Upper lobe of left lung (tissue), 6 donors: ENCODE measurements at places on chromosomes 5 and 9.

- no peak overlapping the region for H3K27ac ChIP-seq
- no peaks in the 10 kb centered on the region for H3K36me3 ChIP-seq
- H3K27me3 ChIP-seq, result no peaks in the 10 kb centered on the region
- no peak overlapping the region for H3K4me3 ChIP-seq
Observed at GRCh38 chr9:95504053-95504963, 12.5 kb downstream of the PTCH1 start.

- H3K27ac ChIP-seq, result no peak overlapping the region
- H3K36me3 ChIP-seq, result peaks cover 7% of the 10 kb centered on the region
- H3K4me1 ChIP-seq, result peaks cover 26% of the 10 kb centered on the region
- H3K27me3 ChIP-seq, result no peaks in the 10 kb centered on the region
Observed at GRCh38 chr9:120438836-120439546, 141.0 kb downstream of the CDK5RAP2 start.

- H3K27me3 ChIP-seq, result no peaks in the 10 kb centered on the region
- H3K36me3 ChIP-seq, result no peaks in the 10 kb centered on the region
- no peak overlapping the region for H3K27ac ChIP-seq
- peak; percentile 72 for DNase-seq
- H3K4me1 ChIP-seq, result peaks cover 53% of the 10 kb centered on the region
Observed at GRCh38 chr9:136587145-136587943, 41.5 kb upstream of the NOTCH1 start.

GRCh38 chr5:59251627-59252026 is 641.9 kb downstream of the PDE4D start:
- no peak for DNase-seq
- H3K4me3 ChIP-seq, result no peak overlapping the region
- H3K36me3 ChIP-seq, result no peaks in the 10 kb centered on the region
- H3K27me3 ChIP-seq, result no peaks in the 10 kb centered on the region
- no peaks in the 10 kb centered on the region for H3K4me1 ChIP-seq

DNA sequence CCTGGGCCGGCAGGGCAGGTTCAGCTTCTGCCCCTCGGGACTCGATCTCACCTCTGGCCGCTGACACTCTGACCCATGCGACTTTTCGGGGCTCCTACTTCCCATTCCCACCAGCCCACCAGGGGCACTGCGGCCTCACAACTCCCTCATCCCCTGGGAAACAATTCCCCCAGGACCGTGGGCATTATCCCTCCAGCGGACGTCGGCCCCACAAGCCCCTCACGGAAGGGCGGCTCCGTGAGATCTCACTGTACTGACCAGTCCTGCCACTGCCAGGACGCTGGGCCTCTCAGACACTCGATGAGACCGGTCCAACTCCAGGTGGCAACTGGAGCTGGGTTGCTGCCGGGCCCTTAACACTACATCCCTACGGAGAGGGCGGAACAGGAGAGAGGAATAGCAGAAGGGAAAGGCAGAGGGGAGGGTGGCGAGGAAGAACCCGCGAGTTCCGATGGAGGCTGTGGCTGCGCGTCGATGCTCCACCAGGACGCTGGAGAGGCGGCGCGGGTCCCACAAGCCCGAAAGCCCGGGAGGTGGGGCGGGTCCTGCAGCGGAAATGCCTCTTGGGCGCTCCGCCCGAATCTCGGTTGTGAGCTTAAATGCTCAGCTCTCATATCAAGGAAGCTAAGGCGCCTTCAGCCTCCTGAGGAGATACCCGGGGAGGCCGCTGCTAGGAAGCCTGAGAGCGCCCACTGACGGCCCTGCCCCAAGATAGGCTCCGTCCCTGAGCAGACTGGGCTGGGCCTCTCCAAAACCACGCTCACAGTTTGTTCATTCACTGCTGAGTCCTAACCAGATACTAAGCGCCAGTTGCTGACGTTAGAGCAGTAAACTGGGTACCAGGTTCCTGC is 36.3 kb downstream of the VCP start:
- DNase-seq, result peak; percentile 65
- peak overlapping the region; percentile 39 for H3K4me3 ChIP-seq
- H3K27me3 ChIP-seq, result no peaks in the 10 kb centered on the region
- H3K27ac ChIP-seq, result peak overlapping the region; percentile 50
- peaks cover 8% of the 10 kb centered on the region for H3K36me3 ChIP-seq
- H3K4me1 ChIP-seq, result peaks cover 5% of the 10 kb centered on the region

DNA sequence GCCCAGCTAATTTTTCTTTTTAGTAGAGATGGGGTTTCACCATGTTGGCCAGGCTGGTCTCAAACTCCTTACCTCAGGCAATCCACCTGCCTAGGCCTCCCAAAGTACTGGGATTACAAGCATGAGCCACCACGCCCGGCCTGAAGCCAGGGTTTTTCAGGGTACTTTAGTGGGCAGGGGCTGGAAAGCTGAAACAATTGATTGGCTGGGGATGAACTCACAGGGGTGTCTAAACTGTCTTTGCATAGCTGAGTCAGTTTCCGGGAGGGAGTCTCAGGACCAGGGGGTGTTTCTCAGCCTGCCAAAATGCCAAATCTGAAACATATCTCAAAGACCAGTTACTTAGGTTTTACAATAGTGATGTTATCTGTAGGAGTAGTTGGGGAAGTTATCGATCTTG is 46.1 kb downstream of the PRUNE2 start:
- no peaks in the 10 kb centered on the region for H3K27me3 ChIP-seq
- no peaks in the 10 kb centered on the region for H3K36me3 ChIP-seq
- no peak overlapping the region for H3K4me3 ChIP-seq
- no peak for DNase-seq
- H3K4me1 ChIP-seq, result no peaks in the 10 kb centered on the region
- no peak overlapping the region for H3K27ac ChIP-seq

- no peaks in the 10 kb centered on the region for H3K4me1 ChIP-seq
- no peak overlapping the region for H3K27ac ChIP-seq
- no peaks in the 10 kb centered on the region for H3K36me3 ChIP-seq
- no peak overlapping the region for H3K4me3 ChIP-seq
- H3K27me3 ChIP-seq, result no peaks in the 10 kb centered on the region
Observed at GRCh38 chr9:111983484-111983908, 86.9 kb downstream of the UGCG start.

- no peak overlapping the region for H3K27ac ChIP-seq
- peaks cover 7% of the 10 kb centered on the region for H3K36me3 ChIP-seq
- H3K4me3 ChIP-seq, result no peak overlapping the region
- no peaks in the 10 kb centered on the region for H3K27me3 ChIP-seq
Observed at GRCh38 chr9:100170556-100170955, 71.5 kb downstream of the INVS start.

GRCh38 chr9:99666571-99666970 is 155.1 kb upstream of the NR4A3 start:
- H3K4me1 ChIP-seq, result no peaks in the 10 kb centered on the region
- H3K36me3 ChIP-seq, result no peaks in the 10 kb centered on the region
- H3K27ac ChIP-seq, result no peak overlapping the region
- no peaks in the 10 kb centered on the region for H3K27me3 ChIP-seq

DNA sequence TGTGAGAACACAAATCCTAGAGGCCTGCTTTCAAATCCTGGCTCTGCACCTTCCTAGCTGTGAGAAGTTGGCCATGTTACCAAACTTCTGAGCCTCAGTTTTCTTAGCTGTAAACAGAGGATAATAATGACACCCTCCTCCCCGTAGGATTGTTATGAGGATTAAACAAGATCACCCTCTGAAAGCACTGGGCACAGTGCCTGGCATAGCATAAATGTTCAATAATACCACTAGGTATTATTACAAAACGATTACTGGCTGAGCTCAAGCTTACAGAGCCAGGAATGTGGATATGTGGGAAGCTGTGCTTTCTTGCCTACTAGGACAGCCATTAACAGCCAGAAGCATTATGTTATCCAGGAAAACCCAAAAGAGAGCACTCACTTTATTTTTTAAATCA is 30.8 kb upstream of the POU4F3 start:
- H3K4me1 ChIP-seq, result no peaks in the 10 kb centered on the region
- DNase-seq, result no peak
- no peaks in the 10 kb centered on the region for H3K27me3 ChIP-seq

- peak overlapping the region; percentile 86 for H3K4me3 ChIP-seq
- H3K4me1 ChIP-seq, result peaks cover 8% of the 10 kb centered on the region
- no peaks in the 10 kb centered on the region for H3K36me3 ChIP-seq
- DNase-seq, result peak; percentile 95
Observed at GRCh38 chr9:126915281-126915816, 767 bp downstream of the RALGPS1 start.

GRCh38 chr5:97167435-97167834 is 15.6 kb downstream of the RIOK2 start:
- peaks cover 4% of the 10 kb centered on the region for H3K4me1 ChIP-seq
- peaks cover 4% of the 10 kb centered on the region for H3K36me3 ChIP-seq
- no peak overlapping the region for H3K27ac ChIP-seq

DNA sequence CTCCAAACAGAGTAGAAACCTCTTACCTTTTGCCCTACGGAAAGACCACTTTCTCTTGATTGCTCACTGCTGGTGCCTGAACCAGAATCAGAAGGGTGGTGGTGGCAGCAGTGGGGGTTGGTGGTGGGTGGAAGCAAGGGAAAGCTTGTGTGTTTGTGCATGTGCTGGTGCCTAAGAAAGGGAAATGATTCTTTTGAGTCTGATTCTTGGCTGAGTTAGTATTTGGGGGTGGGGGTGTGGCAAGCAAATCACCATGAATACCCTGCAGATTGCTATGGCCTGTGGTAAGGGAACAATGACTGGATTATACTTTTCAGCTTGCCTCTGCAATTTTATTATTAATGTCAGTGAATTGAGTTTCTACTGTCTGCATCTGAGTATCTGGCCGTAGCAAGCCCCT is 106.6 kb downstream of the ARHGAP26 start:
- H3K4me3 ChIP-seq, result no peak overlapping the region
- no peaks in the 10 kb centered on the region for H3K36me3 ChIP-seq
- no peak overlapping the region for H3K27ac ChIP-seq
- H3K27me3 ChIP-seq, result no peaks in the 10 kb centered on the region
- peaks cover 57% of the 10 kb centered on the region for H3K4me1 ChIP-seq

DNA sequence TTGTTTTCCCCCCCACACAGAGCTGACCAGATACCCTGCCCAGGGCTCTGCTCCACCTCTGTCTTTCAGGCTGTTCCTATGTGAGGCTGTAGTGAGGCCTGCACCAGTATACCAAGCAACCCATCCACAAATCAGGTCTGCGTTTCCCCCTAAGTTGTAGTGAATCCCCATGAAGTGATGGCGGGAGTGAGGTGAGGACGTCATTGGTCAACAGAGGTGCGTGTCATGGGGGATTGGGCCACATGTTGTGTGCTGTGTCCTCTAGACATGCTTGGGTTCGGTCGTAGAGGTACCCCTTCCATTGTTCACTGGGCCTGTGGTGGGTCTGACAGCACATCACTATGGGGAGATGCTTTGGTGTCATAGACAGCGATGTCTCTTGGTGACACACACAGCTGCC is 184.6 kb downstream of the CACNA1B start:
- H3K27me3 ChIP-seq, result no peaks in the 10 kb centered on the region
- DNase-seq, result peak; percentile 6
- H3K4me3 ChIP-seq, result no peak overlapping the region
- no peak overlapping the region for H3K27ac ChIP-seq

DNA sequence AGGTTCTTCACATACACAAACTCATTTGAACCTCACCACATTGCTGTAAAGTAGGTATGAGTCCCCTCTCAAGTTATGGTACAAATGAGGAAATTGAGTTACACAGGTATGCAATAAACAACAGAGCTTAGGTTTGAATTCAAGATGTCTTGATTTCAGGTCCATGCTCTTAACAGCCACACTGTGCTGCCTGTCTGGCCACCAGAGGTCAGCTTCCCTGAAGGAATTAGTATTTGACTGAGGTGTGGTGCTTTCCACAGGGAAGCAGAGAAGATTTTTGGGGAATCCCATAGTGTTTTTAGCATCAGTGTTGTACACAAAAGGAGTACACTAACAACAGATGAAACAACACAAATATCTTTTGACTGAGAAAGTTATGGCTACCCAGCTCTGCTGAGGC is 94.4 kb upstream of the ITGA1 start:
- no peaks in the 10 kb centered on the region for H3K36me3 ChIP-seq
- no peak for DNase-seq
- H3K4me3 ChIP-seq, result no peak overlapping the region
- peaks cover 13% of the 10 kb centered on the region for H3K4me1 ChIP-seq
- H3K27ac ChIP-seq, result no peak overlapping the region

DNA sequence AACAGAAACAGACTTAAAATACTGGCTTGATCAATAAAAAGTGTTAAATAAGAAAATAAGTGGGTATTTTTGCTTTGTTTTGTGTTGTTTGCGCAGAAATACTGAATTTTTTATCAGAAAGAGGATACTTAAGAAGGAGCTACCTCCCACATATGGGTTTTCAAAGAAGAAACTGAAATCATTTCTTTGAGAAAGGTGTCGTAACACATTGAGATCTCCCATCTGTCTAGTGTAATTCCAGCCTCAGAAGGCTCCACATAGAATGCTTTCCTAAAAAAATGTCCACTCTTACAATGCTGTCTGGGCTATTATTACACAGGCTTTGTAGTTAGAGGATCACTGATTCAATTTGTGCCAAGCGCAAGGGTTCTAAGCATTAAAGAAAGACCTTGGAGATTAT is 226.2 kb downstream of the EPB41L4A start:
- H3K36me3 ChIP-seq, result no peaks in the 10 kb centered on the region
- DNase-seq, result no peak
- no peak overlapping the region for H3K4me3 ChIP-seq
- no peaks in the 10 kb centered on the region for H3K4me1 ChIP-seq
